ENCODE measurements at places on chromosomes 5 and 9.

- no peak for DNase-seq
These were observed 7.7 kb downstream of the AOPEP start for GRCh38 chr9:94734054-94734754.

- no peak for DNase-seq
These were observed 79.0 kb downstream of the ZNF462 start for GRCh38 chr9:106941916-106942315.

DNA sequence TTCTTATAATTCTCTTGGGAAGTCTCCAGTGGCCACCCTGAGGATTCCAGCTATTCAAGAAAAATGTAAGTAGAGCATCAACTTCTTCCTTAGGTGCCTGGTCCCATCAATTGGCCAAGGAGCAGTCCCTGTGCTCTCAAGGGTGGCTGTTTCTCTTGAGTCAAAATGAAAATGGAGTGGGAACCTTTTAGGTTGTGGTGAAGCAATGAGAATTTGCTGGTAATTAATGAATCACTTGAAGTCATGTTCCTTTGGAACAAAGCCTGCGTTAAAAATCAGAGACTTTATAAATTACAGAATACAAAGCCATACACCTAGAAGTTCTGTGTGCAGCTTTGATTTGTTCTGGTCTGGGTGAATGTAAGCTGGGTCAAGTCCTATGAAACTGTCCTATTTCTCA is 48.9 kb downstream of the IL31RA start:
- DNase-seq: no peak

DNA sequence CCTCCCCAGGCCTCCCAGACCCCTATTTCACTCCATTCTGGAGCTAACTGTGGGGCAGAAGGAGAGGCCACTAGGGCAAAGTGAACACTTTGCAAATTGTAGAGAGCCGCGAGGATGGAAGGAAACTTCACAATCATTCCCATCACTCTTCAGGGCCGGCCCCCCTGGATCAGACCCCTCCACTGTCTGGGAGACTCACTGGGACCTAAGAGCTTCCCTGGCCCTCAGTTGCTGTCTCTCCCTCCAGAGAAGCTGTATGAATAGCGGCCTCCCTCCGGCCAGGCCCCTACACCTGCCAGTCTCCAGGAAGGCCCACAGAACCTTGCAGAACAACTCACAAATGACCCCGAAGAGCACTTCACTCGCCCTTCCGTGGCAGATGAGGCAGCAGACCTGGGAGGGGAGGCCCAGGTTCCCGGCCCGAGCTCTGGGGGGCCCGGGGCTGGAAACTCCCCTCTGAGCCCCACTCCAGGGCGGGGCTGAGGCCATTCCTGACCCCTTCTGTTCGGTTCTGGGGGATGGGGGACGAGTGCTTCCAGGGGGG is 141.9 kb upstream of the IER5L start:
- DNase-seq: no peak

DNA sequence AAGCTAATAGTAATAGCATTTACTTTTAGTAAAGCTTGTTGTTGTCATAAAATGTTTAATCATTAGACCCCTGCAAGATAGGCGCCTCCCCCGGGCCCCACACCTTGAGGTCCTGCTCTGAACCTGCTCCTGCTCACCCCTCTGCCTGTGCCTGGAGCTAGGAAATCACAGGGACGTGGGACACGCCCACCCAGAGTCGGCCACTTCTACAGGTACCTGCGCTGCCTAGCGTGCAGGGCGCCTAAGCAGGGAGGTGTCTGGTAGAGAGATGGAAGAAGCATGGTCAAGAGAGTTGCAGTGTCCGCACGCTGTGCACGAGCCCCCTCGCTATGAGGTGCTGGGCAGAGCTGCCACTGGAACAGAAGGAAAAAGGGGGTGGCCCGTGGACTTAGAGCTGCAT is 52.6 kb downstream of the HINT1 start:
- DNase-seq: no peak

DNA sequence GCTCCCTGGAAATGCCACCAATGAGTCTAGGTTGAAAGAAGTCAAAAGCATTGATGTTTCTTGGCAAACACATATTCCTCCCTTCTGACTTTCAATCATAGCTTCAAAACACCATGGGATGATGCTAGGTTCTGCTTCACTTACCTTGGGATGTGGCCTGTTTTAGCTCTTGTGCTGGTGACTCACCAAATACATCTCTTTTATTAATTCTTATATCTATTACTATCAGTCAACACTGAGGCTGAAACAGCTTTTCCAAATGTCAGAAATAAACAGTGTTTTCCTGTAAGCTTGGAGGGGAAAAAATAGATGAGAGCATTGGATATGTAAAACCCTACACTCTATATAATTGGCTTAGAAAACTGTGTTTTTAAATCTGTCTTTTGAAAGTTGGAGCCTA is 245.4 kb upstream of the NREP start:
- no peak for DNase-seq

DNA sequence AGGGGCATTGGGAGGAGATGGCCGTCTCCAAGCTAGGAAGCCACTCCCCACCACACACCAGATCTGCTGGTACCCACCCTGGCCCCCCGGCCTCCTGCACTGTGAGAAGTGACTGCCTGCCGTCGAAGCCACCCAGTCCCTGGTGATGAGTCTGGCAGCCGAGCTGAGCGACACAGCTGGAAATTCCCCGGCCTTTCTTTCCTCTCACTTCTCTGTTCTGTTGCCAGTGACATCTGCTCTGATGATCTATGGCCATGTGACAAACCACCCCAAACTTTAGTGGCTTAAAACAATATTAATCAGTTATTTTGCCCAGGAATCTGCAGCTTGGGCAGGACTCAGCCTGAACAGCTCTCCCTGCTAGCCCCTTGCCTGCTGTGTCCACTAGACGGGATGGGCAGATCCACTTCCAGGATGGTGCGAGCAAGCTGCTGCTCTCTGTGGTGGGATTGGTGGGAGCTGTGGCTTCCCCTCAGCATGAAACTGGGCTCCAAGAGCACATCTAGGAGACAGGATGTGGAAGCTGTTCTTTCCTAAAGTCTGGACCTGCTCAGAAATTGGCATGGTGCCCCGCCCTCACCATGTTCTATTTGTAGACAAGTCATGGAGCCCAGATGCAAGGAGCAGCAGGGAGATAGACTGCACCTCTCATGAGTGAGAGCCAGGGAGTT is 211.2 kb downstream of the GADD45G start:
- DNase-seq: peak; percentile 85

- no peak for DNase-seq
These were observed 159.6 kb downstream of the TLE4 start for GRCh38 chr9:79731171-79731890.

GRCh38 chr5:74386571-74387334 is 253.8 kb downstream of the ENC1 start:
- DNase-seq: no peak

DNA sequence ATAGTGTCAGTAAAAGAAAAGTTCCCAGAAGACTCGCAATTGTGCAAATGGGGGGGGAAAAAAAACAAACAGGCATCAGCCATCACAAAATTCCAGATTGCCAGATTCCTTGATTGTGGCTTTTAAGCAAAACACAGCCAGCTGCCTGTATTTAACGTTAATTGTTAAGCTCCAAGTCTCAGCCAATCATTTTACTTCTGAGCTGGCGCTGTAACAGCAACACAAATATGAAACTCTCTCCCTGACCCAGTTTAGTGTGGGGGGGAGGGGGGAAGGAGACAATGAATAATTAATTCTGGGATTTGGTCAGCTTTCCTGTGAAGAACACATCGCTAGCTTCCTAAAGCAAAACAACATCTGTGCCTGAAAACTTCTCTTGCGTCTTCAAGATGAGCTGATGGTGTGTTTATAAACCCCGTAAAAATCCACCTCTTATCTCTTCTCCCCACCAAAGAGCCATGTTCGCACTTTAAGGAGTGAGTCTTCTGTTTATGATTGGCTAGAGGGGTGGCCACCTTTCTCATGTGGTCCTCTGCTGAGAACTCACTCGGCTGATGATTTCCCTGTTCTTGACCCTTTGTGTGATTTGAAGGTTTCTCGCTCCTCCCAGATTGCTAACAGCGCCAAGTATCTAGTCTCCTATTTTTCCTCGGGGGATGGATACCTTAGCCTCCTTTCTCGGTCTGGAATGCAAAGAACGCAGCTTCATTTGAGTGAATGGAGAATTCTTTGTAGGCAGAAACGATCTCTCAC is 160.2 kb upstream of the DAPK1 start:
- no peak for DNase-seq

DNA sequence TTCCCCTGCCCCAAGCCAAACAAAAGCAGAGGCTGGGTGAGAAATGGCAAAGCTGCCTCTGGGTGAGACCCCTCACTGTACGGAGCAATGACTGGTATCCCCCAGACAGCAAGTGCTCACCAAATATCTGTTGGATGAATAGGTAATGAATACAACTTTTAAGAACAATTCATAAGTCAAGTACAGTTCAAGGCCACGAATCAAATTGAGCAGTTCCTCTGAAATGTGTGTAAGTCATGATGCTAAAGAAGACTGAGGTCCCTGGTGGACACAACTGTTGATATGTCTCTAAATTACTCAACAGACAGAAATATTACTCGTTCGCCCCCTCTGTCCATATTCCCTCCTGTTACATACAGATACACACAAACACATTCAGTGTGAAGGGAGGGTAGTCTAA is 160.7 kb downstream of the GLIS3 start:
- DNase-seq: no peak

DNA sequence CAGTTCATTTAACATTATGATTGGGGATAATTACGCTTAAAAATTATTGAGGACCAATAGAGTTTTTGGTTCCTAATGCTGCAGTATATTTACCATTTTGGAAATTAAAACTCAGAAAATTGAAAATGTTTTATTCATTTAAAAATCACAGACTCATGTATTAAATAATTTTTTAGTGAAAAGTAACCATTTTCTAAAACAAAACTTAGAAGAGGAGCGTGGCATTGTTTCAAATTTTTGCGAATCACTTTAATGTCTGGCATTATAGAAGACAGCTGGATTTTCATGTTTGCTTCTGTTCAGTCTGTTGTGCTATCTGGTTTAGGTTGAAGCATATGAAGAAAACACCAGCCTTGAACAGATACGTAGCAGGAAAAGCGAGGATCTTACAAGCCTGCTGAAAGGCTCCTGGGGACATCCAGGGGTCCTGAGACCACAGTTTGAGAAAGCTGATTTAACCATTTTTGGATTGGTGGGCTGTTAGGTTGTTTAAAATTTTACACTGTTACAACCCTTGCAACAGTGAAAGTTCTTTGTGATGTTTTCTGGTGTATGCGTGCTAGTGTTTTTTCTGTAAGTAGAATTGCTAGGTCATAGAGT is 1.6 kb downstream of the ZFYVE16 start:
- DNase-seq: no peak

GRCh38 chr5:127875235-127876021 is 172.2 kb downstream of the CCDC192 start:
- DNase-seq: peak; percentile 1

GRCh38 chr9:109868207-109868606 is 88.2 kb downstream of the PALM2AKAP2 start:
- no peak for DNase-seq

DNA sequence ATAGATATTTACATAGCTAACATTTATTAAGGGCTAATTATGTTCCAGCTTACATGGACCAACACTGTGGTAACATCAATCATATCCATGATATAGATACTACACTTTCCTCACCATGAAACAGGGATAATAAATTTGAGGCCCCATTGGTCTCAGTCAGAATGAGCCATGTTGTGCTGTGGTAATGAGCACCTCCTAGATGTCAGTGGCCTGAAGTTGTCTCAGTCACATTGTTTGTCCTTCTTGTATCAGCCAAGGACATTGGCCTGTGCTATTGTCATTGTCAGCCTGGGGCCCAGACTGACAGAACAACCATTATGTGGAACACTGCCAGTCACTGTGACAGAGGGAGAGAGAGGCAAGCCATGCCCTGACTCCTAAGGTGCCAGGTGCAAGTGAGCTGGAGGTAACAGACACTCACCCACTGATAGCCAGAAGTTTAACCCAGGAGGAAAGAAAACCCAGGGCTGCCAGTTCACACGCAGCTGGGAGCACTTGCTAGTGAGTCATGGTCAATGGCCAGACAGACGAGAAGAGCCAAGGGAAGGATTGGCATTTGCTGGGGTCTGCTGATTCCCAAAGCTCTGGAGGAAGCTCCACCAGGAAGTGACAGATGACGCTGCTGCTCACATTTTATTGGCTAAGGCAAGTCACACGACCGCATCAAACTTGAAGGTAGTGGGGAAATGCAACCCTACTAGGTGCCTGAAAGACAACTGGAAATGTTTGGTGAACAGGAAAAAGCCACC is 224.2 kb downstream of the MELK start:
- DNase-seq: no peak

DNA sequence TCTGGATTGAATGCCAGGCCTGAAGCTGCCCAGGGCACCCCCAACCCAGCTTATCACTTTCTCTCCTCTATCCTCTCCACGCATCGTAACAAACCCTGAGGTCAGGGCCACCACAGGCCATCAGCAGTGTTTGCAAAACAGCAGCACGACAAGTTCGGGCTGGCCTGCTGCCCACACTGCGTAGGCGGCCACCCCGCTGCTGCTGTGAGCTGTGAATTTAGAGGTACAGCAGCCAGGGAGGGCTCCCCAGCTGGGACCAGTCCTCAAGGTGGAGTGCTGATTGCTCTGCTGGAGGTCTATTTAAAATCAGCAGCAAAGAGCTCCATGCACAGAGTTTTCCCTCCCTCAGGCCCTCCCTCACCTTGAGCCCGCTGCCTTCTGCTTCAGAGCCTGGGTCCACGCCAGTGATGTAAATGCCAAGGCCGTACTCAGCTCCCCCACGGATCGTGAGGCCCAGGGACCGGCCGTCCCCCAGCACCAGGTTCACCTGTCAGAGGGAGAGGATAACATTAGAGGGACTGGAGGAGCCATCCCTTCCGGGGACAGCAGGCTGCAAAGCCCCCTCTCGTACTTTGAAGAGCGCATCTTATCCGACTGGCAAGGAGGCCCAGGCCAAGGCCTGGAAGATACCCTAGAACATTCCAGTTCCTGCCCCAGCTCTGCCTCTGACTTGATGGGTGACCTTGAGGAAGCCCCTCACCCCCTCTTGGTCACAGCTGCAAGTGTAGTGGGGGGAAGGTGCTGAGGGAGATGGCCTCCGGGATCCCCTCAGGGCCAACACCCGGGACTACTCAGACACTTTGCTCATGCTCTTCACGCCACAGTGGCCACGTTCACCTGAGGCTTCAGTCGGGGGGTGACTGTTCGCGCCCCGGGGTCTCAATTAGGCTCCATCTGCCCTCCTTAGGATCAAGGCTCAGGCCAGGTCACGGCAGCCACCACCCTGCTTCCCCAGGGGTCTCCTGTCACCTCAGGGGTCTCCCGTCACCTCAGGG is 39.1 kb downstream of the WHRN start:
- DNase-seq: no peak

- no peak for DNase-seq
These were observed 20.2 kb downstream of the RETREG1 start for GRCh38 chr5:16596581-16596940.

GRCh38 chr9:85054017-85054416 is 384.5 kb downstream of the NTRK2 start:
- no peak for DNase-seq
